ENCODE measurements at places on chromosomes 1 and 21.

- peak; percentile 69 for DNase-seq
These were observed 857.9 kb downstream of the BRINP3 start for GRCh38 chr1:189619682-189620332.

- DNase-seq: no peak
These were observed 60.9 kb downstream of the LHX4 start for GRCh38 chr1:180291004-180291403.

DNA sequence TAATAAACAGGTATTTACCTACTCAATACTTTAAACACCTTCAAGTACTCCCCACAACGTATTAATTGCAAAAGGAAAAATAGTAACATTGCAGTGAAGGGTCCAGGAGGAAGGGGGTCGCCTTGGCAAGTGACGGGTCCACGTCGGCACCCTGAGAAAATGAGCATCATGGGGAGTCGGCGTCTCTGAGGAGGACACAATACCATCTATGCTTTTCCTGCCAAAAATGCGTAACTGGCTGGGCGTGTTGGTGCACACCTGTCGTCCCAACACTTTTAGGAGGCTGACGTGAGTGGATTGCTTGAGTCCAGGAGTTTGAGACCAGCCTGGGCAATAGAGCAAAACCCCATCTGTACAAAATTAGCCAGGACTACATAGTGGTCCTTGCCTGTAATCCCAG lies 7.3 kb downstream of the FTCD start:
- no peak for DNase-seq

DNA sequence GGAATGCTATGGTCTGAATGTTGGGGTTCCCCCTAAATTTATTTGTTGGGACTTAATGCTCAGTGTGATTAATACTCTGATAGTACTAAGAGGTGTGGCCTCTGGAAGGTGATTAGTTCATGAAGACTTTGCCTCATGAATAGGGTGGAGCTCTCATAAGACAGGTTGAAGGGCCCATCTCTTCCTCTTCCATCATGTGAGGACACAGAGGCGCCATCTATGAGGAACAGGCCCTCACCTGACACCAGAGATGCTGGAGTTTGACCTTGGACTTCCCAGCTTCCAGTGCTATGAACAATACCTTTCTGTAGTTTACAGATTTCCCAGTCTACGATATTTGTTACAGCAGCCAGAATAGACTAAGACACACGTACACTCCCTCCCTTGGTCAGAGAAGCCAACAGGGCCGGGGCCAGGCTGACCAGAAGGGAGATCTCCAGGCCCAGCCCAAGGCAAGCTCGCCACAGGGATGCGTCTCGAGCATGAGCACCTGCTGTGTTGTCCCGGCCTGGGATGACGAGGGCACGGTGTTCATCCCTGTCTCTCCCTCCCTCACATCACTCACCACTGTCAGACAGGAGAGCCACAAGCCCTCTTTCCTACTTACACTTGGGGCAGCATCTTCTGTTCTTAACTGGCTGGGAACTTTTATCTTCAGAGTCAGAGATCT lies 4.7 kb upstream of the ABCG1 start:
- DNase-seq: no peak

- no peak for DNase-seq
These were observed 54.2 kb upstream of the RGS7 start for GRCh38 chr1:241411056-241411775.

DNA sequence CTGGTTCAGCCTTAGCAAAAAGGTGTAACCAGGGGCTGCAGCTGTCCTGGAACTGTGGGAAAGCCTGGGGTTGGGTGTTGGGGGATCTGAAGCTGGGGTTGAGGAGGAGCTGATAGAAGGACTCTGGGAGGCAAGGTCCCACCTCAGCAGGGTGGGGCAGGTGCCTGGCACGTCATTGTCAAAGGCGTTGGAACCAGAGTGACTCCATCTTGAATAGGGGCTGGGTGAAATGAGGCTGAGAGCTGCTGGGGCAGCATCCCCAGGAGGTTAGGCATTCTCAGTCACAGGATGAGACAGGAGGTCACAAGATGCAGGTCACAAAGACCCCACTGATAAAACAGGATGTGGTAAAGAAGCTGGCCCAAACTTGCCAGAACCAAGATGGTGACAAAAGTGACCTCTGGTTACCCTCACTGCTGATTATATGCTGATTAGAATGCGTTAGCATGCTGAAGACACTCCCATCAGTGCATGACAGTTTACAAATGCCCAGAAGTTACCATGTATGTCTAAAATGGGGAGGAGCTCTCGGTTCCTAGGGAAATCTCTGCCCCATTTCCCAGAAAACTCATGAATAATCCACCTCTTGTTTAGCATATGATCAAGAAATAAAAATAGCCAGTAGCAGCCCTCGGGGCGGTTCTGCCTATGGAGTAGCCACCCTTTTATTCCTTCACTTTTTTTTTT lies 85.4 kb downstream of the IER5 start:
- no peak for DNase-seq

GRCh38 chr1:40519517-40519916 lies 10.9 kb downstream of the EXO5 start:
- DNase-seq: no peak

GRCh38 chr1:21220815-21221214 lies 44.1 kb upstream of the EIF4G3 start:
- DNase-seq: no peak

Measured in urothelium cell line (cell line).